Activated CD8-positive, alpha-beta T cell treated with anti-CD3 and anti-CD28 coated beads for 36 hours (primary cell): ENCODE measurements at places on chromosomes 7 and 10.

DNA sequence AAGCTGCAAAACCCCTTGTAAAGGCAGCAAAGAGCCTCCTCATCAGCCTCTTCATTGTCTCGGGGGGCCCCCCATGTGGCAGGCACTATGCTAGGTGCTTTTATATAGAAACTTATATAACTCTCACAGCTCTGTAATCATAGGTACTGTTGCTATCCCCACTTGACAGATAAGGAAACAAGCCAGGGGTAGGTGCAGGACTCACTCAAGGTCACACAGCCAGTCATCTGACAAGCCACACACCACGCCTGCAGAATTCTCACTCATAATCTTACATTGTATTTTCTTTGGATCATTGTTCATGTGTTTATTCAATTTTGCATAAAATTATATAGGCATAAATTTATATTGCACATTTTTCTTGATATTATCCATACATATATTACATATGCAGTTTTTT, 165.4 kb downstream of the PPP1R17 start:
- DNase-seq: no peak

DNA sequence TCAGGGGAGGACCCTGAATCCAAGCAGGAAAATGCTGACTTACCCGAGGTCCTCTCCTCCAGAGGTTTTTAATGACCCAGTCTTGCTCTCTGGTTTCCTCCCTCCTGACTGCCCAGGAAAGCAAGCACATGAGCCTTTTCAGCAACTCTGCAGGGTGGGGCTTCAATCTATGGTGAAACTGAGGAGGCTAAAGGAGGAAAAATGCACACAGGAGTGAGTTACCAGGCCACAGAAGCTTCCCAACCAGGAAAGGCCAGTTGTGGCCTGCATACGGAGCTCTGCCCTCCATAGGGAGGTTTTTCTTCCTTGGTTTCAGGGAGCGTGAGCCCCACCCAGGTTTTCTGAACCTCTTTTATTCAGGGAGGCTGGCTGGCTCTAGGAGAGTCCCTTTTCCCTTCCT, 14.1 kb upstream of the DLG5 start:
- no peak for DNase-seq

DNA sequence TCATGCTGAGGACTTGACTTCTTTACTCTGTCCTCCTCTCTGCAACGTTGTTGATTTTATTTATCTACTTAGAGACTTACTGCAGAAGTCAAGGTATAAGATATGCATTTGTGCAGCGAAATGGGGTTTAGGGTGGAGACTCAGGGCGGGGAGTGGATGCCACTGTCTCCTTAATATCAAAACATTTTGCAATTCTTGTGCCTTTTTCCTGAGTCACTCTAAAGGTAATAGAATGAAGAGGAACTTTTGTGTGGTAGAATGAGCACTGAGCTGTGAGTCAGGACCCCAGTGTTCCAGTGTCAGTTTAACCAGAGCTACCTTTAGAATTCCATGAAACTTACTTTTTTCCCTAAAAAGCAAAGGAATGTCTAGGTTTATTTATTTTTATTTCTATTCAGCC, 78.2 kb downstream of the VTI1A start:
- no peak for DNase-seq

DNA sequence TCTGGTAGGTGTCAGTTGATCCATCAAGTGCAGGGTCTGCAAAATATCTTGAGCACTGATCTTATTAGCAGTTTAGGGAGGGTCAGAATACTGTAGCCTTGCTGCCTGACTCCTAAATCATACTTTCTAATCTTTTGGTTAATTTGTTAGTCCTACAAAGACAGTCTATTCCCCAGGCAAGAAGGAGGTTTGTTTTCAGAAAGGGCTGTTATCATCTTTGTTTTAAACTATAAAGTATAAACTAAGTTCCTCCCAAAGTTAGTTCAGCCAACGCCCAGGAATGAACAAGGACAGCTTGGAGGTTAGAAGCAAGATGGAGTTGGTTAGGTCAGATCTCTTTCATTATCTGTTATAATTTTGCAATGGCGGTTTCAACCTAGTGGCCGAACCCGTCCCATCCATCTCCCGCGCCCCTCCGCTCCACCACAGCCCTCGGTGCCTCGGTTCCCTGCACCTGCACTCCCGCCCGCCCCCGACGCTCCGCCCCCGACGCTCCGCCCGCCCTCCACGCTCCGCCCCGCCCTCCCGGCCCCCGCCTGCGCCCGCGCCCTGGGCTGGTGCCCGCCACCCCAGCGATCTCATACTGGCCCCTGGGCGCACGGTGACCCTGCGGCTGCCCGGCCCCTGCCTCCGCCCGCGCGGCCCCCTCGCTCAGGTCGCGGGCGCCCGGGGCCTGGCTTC, at the start of gene ADCK2:
TSS of gene ADCK2 (plus strand) at position 564 of the 681 bp plus-strand sequence. CDS start 386 bp downstream, outside the sequence.
- DNase-seq: peak; percentile 68

- DNase-seq: no peak
Observed at GRCh38 chr10:127283576-127283975, 87.2 kb upstream of the INSYN2A start.

- no peak for DNase-seq
Observed at GRCh38 chr10:17335065-17335464, 107.0 kb downstream of the VIM start.

DNA sequence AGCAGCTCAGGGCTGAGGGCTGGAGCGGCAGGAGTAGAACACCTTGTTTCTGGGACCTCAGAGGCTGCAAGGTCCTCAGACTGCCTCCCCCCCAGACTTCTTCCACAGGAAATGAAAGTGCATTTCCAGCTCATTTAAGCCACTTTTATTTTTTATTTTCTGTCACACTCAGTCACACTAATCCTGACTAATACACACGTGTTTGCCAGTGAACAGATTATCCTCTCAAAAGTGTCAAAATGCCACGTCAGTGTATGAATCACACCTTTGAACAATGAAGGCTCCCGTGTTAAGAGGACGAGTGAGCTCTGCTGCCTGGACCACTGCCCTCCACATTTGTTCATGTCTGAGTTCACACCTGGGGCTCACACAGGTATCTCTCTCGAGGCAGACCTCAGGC, 488.5 kb downstream of the DNAJB6 start:
- peak; percentile 21 for DNase-seq

- DNase-seq: no peak
Observed at GRCh38 chr10:31399171-31399570, 80.2 kb downstream of the ZEB1 start.

DNA sequence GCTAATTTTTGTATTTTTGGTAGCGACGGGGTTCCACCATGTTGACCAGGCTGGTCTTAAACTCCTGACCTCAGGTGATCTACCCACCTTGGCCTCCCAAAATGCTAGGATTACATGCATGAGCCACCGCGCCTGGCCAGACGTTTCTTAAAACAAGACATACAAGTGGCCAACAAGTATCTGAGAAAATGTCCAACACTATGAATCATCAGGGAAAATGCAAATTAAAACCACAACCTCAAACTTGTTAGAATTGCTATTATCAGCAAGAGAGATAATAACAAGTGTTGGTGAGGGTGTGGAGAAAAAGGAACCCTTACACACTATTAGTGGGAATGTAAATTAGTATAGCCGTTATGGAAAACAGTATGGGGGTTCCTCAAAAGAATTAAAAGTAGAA, 148.6 kb downstream of the SUGCT start:
- DNase-seq: no peak

DNA sequence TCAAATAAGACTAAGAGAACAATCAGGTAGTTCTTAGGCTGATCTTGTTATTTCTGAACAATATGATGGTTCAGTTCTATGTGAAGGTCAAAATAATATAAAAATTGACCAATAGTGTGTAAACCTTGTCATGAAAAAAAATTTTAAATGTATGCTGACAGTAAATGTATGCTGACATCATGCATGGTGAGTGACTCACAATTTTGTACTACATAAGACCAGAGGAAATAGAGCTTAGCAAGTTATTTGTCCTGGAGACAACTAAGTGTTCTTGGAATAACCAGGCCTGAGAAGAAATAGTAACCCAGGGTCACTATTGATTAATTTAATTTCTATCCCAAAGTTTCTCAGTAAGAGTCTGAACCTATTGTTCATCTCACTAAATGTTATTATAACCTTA, 182.2 kb upstream of the PCDH15 start:
- DNase-seq: no peak

DNA sequence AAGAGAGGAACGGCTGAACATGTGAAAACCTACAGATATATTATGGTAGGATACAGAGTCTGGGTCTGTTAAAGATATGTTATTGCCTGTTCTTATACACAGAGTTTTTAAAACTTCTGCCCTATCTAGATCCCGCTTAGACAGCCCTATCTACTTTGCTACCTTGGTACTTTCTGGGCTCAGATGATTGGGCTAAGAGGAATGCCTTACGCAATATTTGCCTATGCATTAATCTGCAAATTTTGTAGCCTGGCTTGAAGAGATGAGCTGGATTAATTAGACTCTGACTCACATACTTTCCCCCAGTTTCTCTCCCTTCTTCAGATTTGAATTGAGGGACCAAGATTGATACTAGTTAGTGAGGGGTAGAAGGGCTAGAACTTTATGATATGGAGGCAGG, 33.6 kb upstream of the A1CF start:
- no peak for DNase-seq

- DNase-seq: peak; percentile 13
Observed at GRCh38 chr7:13778967-13779366, 210.5 kb downstream of the ETV1 start.

DNA sequence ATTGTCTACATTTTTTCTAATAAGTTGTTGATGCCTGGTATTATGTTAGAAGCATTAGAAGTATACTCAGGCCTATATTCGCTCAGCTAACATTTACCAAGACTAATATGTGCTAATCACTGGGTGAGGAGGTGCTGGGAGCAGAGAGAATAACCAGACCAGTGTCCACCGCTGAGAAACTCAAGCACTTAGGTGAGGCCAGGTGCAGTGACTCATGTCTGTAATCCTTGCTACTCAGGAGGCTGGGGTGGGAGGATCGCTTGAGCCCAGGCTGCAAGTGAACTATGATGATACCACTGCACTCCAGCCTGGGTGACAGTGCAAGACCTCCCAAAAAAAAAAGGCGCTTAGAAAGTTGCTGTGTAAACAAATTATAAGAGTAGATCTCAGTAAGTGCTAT, 182.2 kb upstream of the AOAH start:
- DNase-seq: no peak

GRCh38 chr10:60423920-60424319, 34.2 kb upstream of the ANK3 start:
- DNase-seq: no peak

DNA sequence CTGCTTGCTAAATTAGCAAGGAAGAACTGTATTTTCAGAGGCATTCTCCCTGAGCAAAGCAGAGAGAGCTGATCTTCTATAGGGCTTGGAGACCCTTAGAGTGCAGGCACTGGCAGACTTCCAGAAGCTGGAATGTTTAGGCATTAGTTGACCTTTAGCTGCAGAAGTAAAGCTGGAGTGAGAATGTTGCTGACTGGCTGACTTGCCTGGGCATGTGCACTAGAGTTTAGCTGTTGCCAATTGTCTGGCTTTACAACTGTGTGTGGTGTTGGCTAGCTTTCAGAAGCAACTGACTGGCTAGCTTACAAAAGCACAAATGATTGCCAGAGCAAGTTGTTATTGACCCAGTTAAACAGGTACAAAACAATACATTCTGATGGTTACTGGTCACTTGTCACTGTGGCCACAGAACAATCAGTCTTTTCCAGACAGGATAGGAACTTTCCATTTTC, 25.1 kb downstream of the FAM13C start:
- DNase-seq: no peak

DNA sequence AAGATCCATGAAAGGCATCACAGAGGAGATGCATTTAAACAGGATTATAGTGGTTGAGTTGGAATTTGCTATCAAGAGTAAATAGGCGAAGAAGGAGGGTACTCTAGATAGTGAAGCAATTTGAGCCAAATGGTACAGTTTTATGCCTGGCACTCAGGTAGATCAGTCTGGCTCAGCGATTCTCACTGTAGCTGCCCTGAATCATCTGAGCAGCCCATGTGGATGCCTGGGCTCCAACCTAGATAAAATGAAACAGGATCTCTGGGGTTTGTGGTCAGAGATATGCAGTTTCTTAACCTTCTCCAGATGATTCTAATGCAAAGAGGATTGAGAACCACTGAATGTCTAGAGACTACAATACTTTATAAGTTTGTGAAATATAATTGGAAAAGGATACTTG, 282.0 kb upstream of the FZD1 start:
- DNase-seq: no peak

- no peak for DNase-seq
Observed at GRCh38 chr10:30116041-30116491, 56.7 kb upstream of the JCAD start.

GRCh38 chr10:27030060-27030459, 70.2 kb downstream of the ANKRD26 start:
- peak; percentile 11 for DNase-seq

- DNase-seq: no peak
Observed at GRCh38 chr7:38335128-38335491, 61.7 kb upstream of the TARP start.

- no peak for DNase-seq
Observed at GRCh38 chr10:78337016-78337415, 303.4 kb downstream of the RPS24 start.

DNA sequence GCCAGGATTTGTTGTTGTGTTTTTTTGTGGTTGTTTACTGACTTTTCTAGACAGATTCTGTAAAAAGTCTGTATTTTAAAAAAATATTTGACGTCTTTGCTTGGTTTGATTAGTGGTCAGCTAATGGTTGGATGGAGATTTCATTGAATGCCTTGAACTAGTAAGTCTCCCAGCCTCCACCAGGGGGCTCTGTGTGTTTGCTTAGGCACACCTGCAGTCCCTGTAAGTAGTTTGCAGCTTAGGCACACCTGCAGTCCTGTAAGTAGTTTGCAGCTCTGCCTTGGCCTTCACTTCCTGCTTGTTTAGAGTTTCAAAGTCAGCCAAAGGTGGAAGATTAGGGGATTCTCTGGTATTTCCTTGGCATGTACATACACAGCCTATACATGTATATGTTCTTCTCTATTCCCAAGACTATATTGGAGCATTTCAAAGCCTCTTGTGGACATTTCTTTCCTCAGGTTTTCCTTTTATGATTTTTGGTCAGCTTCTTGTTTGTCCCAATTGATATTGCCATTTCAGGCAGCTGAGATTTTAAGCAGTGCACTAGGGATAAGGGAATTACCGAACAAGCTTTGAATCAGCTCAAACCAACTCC, 101.6 kb downstream of the CCSER2 start:
- DNase-seq: peak; percentile 84

DNA sequence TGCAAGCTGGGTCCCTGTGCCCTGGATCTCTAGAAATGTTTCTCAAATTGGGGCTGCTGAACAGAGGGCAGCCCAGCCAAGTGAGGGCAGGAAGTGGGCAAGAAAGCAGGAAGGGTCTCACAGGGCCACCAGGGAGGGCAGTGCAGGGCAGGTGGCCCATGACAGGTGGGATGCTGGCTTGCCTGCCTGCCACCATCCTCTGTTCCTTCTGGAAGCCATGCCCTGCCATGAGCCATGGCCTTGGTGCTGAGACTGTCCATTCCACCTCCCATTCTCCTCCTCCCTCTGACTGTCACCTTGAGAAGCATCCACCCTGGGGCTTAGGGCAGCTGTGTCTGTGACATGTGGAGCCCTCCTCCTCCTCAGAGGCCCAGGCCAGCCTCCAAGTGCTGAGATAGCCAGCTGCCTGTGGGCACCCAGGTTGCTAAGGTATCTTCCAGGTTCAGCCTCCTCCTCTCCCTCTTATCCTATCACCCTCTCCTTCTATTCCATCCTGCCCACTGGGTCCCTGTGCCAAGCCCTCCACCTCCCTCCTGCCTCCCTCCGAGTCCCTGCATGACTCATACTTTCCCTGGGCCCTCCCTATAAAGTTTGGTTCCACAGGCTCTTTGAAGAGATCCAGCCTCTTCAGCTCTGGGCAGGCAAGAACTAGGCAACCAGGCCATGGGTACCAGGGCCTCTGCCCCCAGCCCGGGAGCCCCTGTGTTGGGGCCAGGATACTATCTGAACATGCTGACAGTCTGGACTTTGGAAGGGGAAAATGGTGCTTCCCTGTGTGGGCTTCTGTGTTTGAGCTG, 1.3 kb downstream of the VSIR start:
- peak; percentile 63 for DNase-seq

GRCh38 chr7:102129636-102130370, 156.9 kb upstream of the SH2B2 start:
- no peak for DNase-seq
